Osteocyte (in vitro differentiated cells): ENCODE measurements at places on chromosomes 7 and 10. TPM values are rescaled to one million over a fixed set of nuclear protein-coding genes. Genes with fewer than 3 reads are reported as not detected.

DNA sequence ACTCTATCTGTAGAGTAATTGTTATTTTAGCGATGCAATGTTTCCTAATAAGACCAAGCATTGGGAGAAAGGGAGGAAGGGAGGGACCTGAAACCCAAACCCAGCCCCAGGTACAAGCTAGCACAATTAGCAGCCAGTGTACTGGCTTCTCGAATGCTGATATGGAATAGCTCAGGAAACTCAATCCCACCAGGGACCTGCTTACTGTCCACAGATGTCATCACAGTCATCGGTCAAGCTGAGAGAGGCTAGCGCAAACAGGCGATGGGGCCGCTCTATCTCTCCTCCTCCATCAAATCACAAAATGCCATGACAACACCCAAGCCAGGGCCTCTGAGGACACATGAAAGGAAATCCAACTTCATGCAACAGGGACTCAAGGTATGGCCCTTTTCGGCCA lies 192.1 kb downstream of the KCNMA1 start:
- no peak for DNase-seq

Gene CELF2
- total RNA-seq, result 33.8 and 35.8 TPM in 2 replicates

DNA sequence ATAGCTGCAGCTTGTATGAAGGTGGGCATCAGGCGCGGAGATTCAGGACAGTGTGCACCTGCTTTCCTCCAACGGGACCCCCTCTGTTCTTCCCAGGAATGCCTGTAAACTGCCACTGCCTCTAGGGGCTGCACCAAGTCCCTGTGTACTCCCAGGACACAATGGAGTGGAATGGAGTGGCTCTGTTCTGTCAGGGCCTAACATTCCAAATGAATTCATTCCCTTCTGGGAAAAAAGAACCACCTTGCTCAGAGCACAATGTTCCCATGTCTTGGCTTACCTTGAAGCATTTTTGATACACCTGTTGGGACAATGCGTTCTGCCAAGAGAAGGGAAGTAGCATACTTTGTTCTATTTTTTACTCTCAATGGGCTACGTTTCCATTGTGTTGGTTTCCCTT lies 339.4 kb downstream of the FRMD4A start:
- DNase-seq, result no peak

DNA sequence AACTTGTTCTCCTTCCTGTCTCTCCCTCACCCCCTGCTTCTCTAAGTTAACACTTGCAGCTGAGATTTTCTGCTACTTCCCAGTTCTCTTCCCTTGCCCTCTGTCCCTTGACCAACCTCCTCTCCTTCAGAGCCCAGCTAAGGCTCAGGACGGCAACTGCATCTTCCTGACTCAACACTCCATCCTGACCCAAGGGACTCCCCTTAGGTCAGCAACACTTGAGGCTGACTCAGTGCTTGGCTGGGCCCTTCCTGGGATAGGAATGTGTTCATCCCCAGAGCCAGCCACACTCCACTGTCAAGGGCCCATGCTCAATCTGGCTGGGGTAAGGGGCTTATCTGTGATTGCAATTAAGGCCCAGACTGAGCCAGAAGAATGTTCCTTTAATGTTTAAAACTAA lies 3.4 kb downstream of the CALHM2 start:
- DNase-seq, result no peak

- no peak for DNase-seq
These were observed 2.5 kb downstream of the NIPSNAP2 start for GRCh38 chr7:55966851-55967250.

GRCh38 chr10:6463366-6463765 lies 116.7 kb downstream of the PRKCQ start:
- no peak for DNase-seq

Gene FAM237B
- total RNA-seq, result not detected in 2 replicates
